ENCODE measurements at places on chromosomes 16 and 17.
A peak's percentile ranks its signal among the peaks of the same experiment; 100 is the strongest.

DNA sequence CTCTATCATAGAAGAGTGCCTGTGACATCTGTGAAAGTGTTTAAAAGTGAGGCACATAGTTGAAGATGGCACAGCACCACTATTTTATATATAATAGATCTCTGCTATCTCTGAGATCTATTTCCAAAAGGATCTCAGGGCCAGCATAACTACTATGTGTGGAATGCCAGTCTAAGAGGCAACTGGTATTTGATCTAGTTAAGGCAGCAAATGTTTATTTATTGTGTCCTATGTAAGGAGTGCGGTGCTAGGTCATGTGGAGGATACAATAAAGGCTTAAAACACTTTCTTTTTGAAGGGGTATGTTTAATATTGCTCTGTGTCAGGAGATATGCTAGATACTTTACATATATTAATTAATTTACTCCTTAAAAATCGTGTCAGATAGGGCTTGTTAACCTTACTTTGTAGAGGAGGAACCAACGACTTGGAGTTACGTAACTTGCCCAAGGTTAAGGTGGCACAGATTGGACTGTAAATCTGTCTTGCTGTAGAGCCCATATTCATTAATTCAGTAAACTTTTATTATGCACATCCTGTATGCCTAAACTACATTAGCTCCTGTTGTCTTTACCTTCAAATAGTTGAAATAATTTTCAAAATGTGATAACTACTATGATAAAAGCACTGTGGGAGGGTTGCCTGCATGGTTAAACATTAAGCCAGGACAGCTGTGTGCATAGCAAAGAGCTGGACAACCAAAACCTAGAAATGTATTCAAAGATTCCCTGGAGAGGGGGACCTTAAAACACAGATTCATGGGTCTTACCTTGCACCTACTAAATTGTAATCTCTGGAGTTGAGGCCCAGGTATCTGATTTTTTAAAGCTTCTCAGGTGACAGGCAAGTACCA, 83.3 kb downstream of the NLK start:
- DNase-seq, result no peak

- no peak for DNase-seq
Measured at GRCh38 chr16:75096656-75097055, 19.9 kb downstream of the LDHD start.

- no peak for DNase-seq
Measured at GRCh38 chr16:10219742-10220141, 37.5 kb upstream of the GRIN2A start.

DNA sequence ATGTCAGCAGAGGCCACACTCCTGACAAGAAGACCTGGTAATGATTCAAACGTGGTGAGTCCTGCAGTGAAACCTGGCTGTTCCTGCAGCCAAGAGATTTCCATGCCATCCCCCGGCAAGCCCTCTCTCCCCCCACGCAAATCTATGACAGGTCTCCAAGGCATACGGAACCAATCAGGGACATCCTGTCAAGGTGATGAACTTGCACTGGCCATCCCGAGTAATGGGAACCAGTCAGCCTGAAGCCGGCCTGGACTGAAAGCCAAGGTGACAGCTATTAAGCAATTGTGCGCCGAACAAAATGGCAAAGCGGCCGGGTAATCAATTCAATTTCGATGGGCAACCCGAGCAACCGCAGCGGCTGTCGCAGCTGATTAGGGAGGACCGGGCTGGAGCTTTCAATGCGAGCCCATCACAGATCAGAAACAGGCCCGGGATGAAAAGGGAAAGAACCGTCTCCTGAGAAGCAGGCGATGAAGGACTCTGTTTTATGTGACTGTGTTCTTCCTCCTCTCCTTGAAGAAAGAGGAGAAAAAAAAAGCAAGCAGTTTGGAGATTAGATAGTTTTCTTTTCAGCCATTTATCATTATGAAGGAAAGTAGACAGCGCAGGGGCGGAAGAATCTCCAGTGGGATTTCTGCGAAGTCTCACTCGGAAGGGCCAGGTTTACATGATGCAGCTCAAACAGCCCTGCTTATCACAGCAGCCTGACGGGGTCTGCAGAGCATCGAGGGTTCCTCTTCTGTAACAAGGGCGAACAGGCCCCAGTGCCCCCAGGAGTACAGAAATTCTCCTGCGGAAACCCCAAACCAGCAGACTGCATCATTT, 35.2 kb downstream of the TBX4 start:
- no peak for DNase-seq

- no peak for DNase-seq
Measured at GRCh38 chr16:81204798-81205680, 33.5 kb upstream of the BCO1 start.

- DNase-seq, result no peak
Measured at GRCh38 chr17:58996968-58997367, 109.7 kb downstream of the TRIM37 start.

DNA sequence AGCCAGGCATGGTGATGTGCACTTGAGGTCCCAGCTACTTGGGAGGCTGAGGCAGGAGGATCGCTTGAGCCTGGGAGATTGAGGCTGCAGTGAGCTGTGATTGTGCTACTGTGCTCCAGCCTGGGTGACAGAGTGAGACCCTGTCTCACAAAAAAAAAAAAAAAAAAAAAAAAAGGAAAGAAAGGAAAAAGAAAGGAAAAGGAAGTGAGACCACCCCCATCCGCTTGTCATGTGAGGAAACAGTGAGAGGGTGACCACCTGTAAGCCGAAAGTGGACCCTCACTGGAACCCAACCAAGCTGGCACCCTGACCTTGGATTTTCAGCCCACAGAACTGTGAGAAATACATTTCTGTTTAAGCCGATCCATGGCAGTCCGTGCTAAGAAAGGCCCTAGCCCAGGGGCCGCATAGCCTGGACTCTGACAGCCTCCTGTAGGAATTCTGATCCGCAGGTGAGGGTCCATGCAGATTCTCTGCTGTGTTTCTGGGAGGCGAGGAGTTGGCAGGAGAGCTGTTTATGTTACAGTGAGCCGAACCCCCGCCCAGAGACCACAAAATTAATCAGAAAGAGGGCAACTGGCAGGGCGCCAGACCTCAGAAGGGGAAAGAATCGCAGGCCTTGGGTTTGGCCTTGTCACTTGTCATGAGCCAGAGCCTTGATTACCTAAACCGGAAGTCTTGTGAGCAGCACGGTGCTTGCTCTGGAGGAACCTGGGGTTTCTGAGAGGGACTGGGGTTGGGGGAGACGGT, 945 bp downstream of the SGSH start:
- DNase-seq, result no peak

DNA sequence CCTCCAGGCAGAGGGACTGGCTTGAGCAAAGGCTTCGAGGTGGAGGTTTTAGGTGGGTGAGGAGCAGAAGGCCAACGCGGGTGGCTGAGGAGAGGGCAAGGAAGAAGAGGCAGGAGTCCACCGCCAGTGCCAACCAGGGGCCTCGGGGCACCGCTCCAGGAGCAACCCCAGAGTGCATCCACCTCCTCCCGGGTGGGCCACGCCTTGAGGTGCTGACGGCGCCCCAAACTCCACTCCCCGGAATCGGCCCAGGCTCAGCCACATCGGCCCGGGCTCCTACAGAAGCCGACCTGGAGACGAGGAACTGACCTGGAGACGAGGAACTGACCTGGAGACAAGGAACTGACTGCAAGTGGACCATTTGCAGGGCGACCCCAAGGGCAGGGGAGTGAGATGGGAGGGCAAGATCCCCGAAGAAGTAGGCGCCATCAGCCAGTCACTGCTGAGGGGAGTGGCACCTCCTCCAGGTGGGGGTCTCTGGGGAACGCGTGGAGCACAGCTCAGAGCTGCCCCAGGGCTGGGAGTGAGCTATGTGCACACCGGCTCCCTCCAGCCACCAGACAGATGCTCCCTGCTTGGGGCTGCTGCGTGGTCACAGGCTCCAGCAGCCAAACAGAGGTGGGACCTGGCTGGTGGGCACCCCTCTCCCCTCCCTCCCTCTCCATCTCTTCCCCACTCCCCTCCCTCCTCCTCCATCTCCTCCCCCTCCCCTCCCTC, 29.2 kb upstream of the CBFA2T3 start:
- DNase-seq, result no peak

DNA sequence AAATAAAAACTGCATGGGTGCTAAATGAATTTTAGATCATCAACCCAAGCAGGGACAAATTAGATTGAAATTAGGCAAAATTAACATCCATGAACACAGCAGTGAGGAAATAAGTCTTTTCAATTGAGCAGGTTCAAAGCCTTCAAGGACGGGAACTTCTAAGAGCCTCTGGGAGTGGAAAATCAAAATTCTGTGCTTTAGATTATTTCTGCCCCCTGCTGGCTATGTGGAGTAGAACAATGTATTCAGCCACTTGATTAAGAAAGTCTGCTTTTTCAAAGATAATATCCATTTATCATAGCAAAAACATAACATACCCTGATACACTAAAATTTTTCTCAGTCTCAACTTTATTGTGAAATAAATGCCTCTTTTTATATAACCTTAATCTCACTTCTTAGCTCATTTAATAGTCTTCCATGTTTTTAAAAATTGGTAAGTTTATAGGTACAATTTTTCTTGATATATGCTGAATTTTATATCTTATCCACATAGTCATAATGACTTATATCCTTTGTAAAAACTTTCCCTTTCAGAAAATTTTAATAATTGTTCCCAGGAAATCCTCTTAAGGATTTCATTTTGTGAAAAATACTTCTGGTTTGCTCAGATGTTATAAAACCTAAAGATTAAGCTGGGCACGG, 28.1 kb upstream of the NOL11 start:
- peak; percentile 2 for DNase-seq

- DNase-seq, result no peak
Measured at GRCh38 chr16:61362585-61362984, 673.7 kb downstream of the CDH8 start.

- DNase-seq, result peak; percentile 91
Measured at GRCh38 chr17:70168977-70169708, at the start of gene KCNJ2. KCNJ2 (plus strand) TSS chr17:70169532; CDS start chr17:70175040, 5,508 bp downstream.

DNA sequence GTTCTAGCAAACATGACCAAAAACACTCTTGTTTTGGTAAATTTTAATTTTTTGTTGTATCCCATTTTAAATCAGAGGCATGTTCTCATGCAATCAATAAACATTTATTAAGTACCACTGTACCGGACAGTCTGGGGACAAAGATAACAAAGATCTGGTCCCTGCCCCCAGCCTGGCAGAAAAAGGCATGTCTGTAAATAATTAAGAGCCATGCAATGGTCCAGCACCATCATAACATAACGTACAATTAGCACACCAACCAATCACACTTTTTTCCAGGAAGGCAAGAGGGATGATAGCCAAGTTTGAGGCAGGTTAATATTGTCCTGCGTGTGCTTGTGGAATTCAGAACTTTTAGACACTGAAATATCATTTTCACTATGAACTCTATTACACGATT, 3.5 kb downstream of the KCNJ16 start:
- no peak for DNase-seq

DNA sequence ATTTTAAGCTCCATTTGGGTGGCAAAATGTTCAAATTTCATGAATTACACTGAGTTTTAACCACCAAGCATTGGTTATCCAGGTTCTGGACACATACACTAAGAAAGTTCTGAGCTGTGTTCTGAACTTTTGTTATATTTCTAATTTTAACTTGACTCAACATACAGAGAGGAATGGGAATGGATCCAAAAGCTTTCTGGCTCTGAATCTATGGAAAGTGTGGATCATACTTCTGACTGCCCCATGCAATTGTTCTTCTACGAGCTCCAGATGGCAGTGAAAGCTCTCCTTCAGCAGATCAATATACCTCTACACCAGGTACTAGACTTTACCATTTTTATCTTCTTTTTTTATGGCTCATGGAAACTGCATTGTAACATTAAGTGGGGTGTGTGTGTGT, 113.0 kb upstream of the NOG start:
- no peak for DNase-seq

GRCh38 chr17:80394629-80395216, 20.2 kb upstream of the ENDOV start:
- DNase-seq, result no peak

- no peak for DNase-seq
Measured at GRCh38 chr17:77905766-77906165, 52.7 kb upstream of the TNRC6C start.

DNA sequence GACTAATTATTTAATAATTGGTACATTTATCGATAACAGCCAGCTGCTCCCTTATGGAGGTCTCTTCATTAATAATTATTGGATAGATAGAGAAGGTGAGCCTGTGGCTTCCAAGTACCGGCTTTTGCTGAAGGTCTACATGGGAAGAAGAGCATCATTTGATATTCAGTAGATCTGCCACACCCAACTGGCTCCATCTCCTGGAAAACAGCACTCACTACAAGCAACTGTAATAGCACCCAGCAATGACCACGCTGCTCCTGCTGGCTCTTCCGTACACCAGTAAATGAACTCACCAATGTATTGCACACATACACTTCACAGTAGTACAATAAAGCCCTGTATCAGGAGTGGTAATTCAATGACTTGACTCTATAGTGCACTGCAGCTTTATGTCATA, 19.5 kb downstream of the MARVELD3 start:
- no peak for DNase-seq

GRCh38 chr17:57480438-57481196, 224.3 kb downstream of the MSI2 start:
- no peak for DNase-seq
